Naive B cell (primary cell): ENCODE measurements at places on chromosomes 4 and X.
A peak's percentile ranks its signal among the peaks of the same experiment; 100 is the strongest.

GRCh38 chr4:103308248-103308561 lies 110.1 kb upstream of the CENPE start:
- H3K27ac ChIP-seq: no peak overlapping the region
- no peaks in the 10 kb centered on the region for H3K4me1 ChIP-seq
- DNase-seq: no peak
- H3K27me3 ChIP-seq: no peaks in the 10 kb centered on the region
- no peak overlapping the region for H3K4me3 ChIP-seq

GRCh38 chrX:10875995-10876394 lies 235.1 kb upstream of the HCCS start:
- no peaks in the 10 kb centered on the region for H3K36me3 ChIP-seq
- no peaks in the 10 kb centered on the region for H3K4me1 ChIP-seq
- H3K27ac ChIP-seq: no peak overlapping the region
- no peak overlapping the region for H3K4me3 ChIP-seq

GRCh38 chr4:575281-576141 lies 584 bp downstream of the TMEM271 start:
- H3K27ac ChIP-seq: no peak overlapping the region
- H3K36me3 ChIP-seq: no peaks in the 10 kb centered on the region
- DNase-seq: no peak
- peaks cover 10% of the 10 kb centered on the region for H3K4me1 ChIP-seq

- no peak for DNase-seq
- H3K27me3 ChIP-seq: no peaks in the 10 kb centered on the region
- no peak overlapping the region for H3K4me3 ChIP-seq
- no peaks in the 10 kb centered on the region for H3K36me3 ChIP-seq
- no peaks in the 10 kb centered on the region for H3K4me1 ChIP-seq
Measured at GRCh38 chrX:66504481-66504880, 134.4 kb downstream of the EDA2R start.

DNA sequence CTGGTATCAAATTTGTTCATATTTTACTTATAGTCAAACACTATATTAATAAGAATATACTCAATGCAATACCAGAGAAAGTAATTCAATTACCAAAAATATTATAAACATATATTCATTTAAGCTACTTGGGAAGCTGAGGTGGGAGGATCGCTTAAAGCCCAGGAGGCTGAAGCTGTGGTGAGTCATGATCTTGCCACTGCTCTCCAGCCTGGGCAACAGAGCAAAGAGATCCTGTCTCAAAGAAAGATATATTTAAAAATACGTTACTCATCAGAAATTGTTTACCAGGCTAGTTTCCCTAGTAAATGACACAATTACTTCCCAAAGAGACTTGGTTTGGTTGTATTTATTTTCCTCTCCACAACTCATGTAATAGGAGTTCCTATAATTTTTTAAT lies 433.6 kb downstream of the GASK1B start:
- no peaks in the 10 kb centered on the region for H3K4me1 ChIP-seq
- DNase-seq: no peak
- H3K27ac ChIP-seq: no peak overlapping the region
- no peaks in the 10 kb centered on the region for H3K27me3 ChIP-seq

DNA sequence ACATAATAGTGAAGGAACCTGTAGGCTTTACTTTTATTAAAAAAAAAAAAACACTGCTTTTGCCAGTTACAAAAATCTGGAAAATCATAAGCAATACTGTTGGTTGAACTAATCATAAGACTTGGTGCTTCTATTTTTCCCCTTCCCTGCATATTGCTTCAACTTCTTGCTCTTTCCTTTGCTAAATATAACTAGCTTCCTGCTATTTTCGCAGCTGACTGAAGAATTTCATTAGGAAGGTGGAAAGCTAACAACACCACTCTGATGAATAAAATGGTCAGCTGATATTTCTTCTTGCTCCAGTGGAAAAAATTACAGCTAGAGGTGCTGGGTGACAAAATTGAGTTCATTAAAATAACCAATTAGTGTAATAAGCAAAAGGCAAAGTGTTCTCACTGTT lies 39.3 kb downstream of the MEPE start:
- no peak for DNase-seq
- no peak overlapping the region for H3K27ac ChIP-seq
- H3K4me1 ChIP-seq: no peaks in the 10 kb centered on the region
- H3K27me3 ChIP-seq: no peaks in the 10 kb centered on the region

DNA sequence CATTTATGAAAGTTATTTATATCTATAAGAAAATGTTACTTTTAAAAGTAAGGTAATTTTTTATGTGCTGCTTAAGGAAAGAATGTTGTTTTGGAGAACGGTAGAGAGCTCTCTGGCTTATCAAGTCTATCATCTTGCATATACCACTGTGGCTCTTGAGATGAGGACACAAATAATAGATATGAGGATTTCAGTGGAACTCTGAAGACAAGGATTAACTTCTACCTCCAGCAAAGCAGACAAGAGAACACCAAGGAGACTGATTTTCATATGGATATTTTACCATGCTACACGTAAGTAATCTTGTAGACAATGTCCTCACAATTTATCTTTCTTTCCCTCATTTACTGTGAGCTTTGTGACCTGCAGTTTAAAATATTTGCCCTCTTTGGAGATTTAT lies 557.5 kb upstream of the NDST4 start:
- no peak overlapping the region for H3K27ac ChIP-seq
- H3K36me3 ChIP-seq: no peaks in the 10 kb centered on the region
- H3K27me3 ChIP-seq: no peaks in the 10 kb centered on the region
- no peak overlapping the region for H3K4me3 ChIP-seq
- DNase-seq: no peak
- no peaks in the 10 kb centered on the region for H3K4me1 ChIP-seq

- H3K27ac ChIP-seq: no peak overlapping the region
- H3K4me3 ChIP-seq: no peak overlapping the region
- H3K27me3 ChIP-seq: no peaks in the 10 kb centered on the region
- no peak for DNase-seq
- no peaks in the 10 kb centered on the region for H3K36me3 ChIP-seq
Measured at GRCh38 chr4:83929550-83929949, 393.6 kb downstream of the GPAT3 start.

- no peak overlapping the region for H3K27ac ChIP-seq
- H3K36me3 ChIP-seq: no peaks in the 10 kb centered on the region
- DNase-seq: no peak
- no peaks in the 10 kb centered on the region for H3K27me3 ChIP-seq
- H3K4me1 ChIP-seq: no peaks in the 10 kb centered on the region
Measured at GRCh38 chr4:110359076-110359475, 116.9 kb upstream of the ENPEP start.

DNA sequence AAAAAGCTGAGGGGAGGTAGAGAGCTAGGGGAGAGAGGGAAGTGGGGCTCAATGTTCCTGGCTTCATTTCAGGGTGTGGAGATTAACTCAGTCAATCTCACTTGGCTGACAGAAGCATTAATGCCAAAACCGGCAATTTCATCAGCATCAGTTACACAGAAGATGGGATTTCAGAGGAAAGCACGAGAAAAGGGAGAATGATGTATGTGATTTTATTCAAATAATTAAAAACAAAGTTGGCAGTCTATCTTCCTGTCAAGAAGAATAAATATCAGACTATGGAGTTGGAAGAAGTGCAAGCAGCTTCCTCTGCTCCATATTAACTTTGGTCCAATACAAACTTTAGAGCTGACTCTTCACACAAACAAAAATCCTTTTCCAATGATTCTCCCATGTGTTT lies 29.6 kb upstream of the HCCS start:
- H3K27me3 ChIP-seq: no peaks in the 10 kb centered on the region
- H3K36me3 ChIP-seq: no peaks in the 10 kb centered on the region
- no peak overlapping the region for H3K27ac ChIP-seq
- no peak overlapping the region for H3K4me3 ChIP-seq
- DNase-seq: no peak

- H3K4me1 ChIP-seq: no peaks in the 10 kb centered on the region
- H3K27ac ChIP-seq: no peak overlapping the region
- H3K36me3 ChIP-seq: no peaks in the 10 kb centered on the region
- no peak for DNase-seq
Measured at GRCh38 chrX:108165383-108166111, 74.0 kb downstream of the ATG4A start.

DNA sequence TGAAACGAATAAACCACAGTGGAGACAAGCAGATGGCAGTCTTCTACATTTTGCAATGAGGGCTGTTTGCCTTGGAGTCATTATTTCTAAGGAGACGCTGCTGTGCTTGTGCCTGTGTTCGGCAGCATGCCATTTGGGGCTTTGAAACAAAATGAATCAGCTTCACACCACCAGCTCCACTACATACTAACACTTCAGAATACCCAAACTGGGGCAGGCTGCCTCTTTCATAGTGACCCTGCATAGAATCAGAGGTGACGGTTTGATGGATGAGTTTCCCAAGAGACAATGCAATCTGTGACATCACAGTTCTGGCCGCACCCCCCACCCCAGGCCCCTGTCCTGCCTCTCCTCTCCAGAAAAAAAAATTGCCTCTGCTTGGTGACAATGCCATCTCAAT lies 57.1 kb upstream of the MID1 start:
- no peak for DNase-seq
- no peak overlapping the region for H3K27ac ChIP-seq
- no peak overlapping the region for H3K4me3 ChIP-seq

DNA sequence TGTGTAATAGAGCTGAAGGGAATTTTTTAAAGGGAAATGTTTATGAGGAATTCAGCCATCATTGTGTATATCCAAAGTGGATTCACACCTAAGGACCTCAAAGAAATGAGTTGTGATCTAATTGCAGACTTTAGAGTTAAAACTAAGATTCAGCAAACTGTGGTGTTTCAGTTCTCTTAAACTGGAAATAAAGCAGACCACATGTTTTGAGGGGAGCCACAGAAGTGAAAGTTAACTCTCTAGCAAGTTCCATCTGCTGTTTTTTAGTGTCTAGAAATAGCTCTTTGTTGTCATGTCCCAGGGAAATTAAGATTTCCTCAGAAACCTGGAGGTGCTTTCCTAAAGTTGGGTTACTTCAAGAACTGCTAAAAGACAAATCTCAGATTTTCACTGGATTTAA lies 97.3 kb upstream of the DDX3X start:
- H3K27me3 ChIP-seq: no peaks in the 10 kb centered on the region
- peaks cover 10% of the 10 kb centered on the region for H3K4me1 ChIP-seq
- DNase-seq: peak; percentile 26

DNA sequence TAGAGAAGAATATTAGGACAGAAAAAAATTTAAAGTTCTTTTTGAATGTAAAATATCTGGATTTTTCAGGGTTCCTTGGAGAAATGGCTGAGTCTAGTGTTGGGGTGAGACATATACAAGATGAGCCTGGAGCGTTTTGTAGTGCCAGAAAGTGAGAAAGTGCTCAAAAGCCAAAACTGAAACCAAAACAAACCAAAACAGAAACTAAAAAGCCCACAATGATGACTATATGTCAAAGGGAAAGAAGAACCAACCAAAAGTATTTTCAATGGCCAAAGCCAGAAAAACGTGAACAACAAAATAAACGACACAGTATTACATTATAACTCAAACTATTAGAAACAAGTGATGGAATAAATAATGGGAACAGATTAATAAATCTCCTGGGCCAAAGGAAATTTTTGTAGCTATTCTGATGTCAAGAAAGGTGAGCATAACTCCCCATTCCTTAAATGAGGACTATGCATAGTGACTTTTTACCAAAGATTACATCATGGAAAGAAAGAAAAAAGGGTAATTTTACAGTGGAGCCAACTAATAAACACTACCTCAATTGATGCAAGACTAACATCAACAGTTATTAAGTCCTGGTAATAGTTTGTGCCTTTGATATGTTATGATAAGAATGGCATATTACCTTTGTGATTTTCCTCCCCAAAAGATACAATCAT lies 1137.6 kb downstream of the C4orf33 start:
- H3K4me1 ChIP-seq: no peaks in the 10 kb centered on the region
- no peaks in the 10 kb centered on the region for H3K27me3 ChIP-seq
- no peak overlapping the region for H3K27ac ChIP-seq
- no peak for DNase-seq

DNA sequence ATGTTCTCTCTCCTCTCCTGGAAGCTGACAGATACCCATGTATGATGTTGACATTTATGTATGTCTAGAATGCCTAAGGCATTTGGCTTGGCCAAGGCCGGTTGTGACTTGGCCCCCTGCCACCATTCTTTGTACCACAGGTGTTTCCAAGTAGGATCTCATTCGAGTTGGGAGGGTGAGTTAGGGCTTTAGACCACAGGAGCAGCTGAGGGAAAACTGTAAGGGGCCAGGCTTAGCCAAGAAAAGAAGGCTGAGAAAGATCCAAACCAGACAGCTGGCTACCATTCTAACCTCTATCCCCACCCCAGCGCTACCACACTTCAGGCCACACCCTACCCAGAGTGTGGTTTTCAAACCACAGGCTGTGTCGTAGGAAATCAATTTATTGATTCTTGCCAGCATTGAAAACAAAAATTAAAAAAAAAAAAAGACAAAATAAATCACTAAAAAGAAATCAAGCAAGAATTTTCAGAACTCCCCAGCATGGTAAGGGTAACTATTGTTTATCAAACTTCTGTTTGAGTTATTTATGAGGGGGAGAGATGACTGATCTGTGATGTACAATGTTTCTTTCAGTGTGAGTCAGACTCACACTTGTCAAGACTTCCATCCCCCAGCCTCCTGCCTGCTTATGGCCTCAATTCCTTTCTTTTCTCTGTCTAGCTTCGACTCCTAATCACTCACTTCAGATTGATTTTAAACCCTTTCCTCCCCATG lies 9.9 kb downstream of the TMSB4X start:
- H3K4me1 ChIP-seq: peaks cover 30% of the 10 kb centered on the region
- no peak for DNase-seq
- no peak overlapping the region for H3K27ac ChIP-seq
- H3K4me3 ChIP-seq: no peak overlapping the region
- H3K27me3 ChIP-seq: no peaks in the 10 kb centered on the region
